Stimulated activated CD8-positive, alpha-beta memory T cell treated with anti-CD3 and anti-CD28 coated beads, Interleukin-15, amount 100 ng/mL, for 4 hours (primary cell): ENCODE measurements at places on chromosomes 1 and 21.

GRCh38 chr1:214386747-214387146, 105.8 kb downstream of the SMYD2 start:
- DNase-seq, result no peak

DNA sequence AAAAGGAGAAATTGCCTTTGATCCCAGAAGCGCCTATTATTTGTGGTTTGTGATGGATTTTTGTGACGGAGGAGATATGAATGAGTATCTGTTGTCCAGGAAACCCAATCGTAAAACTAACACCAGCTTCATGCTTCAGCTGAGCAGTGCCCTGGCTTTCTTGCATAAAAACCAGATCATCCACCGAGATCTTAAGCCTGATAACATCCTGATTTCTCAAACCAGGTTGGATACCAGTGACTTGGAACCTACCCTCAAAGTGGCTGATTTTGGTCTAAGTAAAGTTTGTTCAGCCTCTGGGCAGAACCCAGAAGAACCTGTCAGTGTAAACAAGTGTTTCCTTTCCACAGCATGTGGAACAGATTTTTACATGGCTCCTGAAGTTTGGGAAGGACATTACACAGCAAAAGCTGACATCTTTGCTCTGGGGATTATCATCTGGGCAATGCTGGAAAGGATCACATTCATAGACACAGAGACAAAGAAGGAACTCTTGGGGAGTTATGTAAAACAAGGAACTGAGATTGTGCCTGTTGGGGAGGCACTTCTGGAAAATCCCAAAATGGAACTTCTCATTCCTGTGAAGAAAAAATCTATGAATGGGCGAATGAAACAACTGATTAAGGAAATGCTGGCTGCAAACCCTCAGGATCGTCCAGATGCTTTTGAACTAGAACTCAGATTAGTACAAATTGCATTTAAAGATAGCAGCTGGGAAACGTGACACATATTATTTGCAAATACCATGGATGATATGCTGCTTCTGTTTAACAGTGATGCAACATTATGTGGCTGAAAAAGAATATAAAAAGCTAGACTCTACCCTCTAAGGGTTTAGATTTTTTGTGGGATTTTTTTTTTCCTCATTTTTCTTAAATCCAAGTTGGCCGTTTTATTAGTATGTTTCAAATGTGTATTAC, 10.5 kb downstream of the PDIK1L start:
- DNase-seq, result no peak

- DNase-seq, result no peak
These were observed 8.1 kb downstream of the GPR137B start for GRCh38 chr1:236150311-236150955.

- DNase-seq, result no peak
These were observed at the start of gene BCAR3 for GRCh38 chr1:93681101-93681988. BCAR3 (minus strand) TSS chr1:93681837; CDS start chr1:93674930, 6,907 bp downstream.

DNA sequence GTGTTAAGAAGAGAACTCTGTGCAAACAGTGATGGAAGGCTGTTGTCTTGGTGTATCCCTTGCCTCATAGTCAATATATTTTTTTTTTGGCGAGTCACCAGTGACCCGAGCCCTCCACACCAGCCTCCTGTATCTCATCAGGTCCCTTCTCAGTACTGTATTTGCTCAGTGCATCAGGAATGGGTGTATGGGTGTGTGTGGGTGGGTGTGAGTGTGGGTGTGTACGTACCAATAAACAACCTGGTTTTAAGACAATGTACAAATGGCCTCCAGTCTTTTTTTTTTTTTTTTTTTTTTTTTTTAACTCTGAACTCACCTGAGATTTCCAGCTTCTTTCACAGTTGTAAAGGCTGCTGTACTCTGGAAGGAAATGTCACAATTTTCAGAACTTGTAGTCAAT, 7.3 kb downstream of the MYOG start:
- DNase-seq, result no peak

DNA sequence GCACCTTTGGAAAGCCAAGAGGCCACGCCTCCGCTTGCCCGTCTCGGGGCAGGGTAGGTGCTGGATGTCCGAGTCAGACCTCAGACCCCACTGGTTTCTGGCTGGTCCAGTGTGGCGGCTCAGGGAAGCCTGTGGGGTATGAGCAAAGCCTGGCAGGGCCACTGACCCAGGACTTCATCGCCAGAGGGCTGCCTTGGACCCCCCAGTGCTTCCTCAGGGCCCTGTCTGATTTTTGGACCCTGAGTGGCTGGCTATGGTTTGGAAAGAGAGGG, 20.4 kb downstream of the LHX4 start:
- no peak for DNase-seq

DNA sequence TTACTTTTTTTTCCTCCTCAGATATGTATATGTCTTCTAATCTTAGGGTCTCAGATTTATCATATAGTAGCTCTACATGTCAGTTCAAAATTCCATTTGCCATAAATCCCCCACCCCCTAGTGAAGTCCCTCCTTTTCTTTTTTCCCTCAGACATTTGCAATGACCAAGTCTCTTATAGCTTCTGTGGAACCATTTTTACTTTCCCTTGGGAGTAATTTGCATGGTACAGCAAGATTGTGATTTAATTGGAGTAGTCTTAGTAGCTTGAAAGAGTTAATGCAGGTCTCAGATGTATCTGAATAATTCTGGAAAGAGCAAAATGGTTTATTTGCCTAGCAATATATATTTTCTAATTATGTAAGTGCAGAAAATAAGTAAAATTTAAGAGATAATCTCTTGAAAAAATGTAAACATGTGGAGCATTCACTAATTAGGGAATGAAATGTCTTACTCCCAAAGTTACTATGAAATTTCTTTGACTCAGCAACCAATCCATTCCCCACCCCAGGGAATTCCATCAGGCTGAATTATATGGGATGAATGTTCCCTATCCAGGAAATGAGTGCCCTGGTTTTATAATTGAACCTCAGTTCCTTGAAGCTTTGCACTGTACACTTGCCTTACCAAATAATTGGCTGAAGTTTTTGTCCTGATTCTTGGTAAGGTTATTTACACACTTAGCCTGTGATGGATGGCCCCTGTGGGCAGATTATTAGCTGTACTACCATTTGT, 267.0 kb downstream of the DNM3 start:
- DNase-seq, result no peak

DNA sequence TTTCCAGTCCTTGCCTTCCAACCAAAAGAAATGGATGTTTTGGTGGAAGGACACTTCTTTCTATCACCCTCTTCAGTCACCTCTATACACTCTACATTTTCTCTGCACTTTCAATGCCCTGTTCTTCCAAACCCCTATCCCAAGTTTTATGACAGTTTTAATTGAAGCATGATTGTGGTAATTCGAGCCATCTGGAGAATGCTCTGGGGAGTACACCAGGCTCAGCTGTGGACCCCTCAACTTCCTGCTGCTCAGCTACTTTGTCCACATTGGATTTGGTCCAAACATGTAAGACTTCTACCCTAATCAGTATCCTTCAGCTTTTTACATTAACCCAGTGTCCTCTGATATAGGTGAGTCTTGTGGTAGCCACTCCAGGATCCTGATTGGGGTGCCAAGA, 129.6 kb downstream of the SYT2 start:
- no peak for DNase-seq

GRCh38 chr1:45796946-45797345, 6.5 kb upstream of the MAST2 start:
- no peak for DNase-seq

- DNase-seq, result no peak
These were observed 114.1 kb upstream of the GALNT2 start for GRCh38 chr1:229952670-229953520.
